ENCODE measurements at places on chromosomes 13 and 19. TPM values are rescaled to one million over a fixed set of nuclear protein-coding genes. Genes with fewer than 3 reads are reported as not detected.

GRCh38 chr19:47002106-47002766 lies 17.4 kb upstream of the NPAS1 start:
- DNase-seq: no peak

The MEDAG gene
- not detected for total RNA-seq

DNA sequence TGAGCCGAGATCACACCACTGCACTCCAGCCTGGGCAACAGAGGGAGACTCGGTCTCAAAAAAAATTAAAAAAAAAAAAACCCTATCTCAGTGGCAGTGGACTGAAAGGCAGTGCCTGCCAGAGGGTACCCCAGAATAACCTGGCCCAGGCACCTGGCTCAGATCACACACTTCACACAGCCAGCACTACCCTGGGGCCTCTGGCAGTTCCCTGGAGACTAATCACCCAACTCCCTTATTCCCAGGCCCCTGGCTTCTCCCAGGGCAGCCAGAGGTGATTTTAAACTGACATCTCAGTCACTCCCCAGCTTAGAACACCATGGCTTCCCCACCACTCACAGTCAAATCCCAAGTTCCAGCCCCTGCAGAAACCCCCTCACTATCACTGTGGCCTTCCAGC lies 3.5 kb upstream of the SLC27A5 start:
- DNase-seq: no peak

GRCh38 chr13:95204231-95204765 lies 97.0 kb downstream of the ABCC4 start:
- DNase-seq: no peak

DNA sequence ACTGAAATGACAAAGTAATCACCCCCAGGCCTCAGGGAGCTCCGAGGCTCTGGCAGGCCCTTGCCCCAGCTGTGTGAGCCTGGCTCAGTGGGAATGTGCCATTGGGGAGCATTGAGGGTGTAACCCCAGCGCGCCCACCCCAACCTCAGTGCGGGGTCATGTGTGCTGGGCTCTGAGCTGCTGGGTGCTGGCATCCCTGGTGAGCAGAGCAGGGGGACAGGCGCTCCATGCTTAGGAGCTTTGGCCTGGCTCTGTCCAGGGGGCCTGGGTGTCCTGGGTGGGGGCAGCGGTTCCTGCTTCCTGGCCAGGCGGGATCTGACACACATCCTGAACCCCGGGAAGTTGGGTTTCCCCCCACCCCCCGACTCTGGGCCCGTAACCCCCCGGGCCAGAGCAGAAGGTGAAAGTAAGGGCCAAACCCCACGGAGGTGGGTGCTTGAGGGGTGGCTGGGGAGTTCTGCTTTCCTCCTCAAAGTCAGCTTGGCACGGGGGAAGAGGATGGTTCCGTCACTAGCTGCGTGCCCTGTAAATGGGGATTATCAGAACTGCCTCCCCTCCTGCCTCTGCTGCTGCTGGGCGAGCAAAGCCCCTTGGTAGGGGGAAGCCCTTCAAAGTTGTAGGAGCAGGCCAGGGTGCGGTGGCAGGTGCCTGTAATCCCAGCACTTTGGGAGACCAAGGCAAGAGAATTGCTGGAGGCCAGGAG lies 1.7 kb downstream of the LRP3 start:
- DNase-seq: no peak

- DNase-seq: no peak
Observed at GRCh38 chr13:74570046-74570445, 435.8 kb upstream of the KLF12 start.

- no peak for DNase-seq
Observed at GRCh38 chr19:30209617-30210600, 162.3 kb upstream of the ZNF536 start.

DNA sequence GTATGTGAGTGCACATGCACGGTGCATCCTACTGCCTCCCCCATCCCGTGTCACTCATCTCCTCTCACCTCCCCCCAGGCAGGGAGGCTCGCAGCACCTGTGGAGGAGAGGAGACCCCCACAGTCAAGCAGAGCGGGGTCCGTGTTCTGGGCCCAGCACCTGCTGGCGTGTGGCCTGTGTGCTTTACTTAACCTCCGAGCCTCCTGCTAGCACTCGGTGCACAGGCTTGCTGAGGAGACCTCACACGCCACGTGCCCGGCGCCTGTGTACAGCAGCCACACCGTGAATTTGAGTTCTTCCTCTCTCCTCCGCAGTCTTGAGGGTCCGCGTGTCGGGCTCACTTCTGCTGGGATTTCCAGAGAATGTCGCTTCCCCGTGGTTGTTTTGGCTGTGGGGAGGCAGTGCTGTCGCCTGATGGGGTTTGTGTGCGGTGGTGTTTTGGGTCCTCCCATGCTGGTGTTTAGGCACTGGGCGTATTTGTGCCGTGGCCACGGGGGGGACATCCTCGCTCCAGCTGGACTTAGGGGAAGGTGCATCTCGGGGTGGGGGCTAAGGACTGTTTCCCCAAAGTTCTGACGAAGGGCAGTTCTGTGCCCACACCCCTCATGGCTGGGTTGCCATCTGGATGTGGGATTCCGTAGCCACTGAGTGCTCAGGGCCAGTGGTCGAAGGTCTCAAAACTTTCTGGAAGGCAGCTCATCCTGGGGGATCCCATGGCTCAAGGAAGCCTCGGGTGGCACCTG lies 34.8 kb upstream of the TMEM255B start:
- DNase-seq: no peak

GRCh38 chr19:4338441-4339355 lies at the start of gene STAP2:
TSS of gene STAP2 (minus strand) at chr19:4338827. CDS start at chr19:4338753, 74 bp downstream.
- no peak for DNase-seq

The ATP7B gene
- total RNA-seq: 4.4 TPM

The LRRC63 gene
- total RNA-seq: 0.82 TPM

The ZNF443 gene
- total RNA-seq: 5.2 TPM

DNA sequence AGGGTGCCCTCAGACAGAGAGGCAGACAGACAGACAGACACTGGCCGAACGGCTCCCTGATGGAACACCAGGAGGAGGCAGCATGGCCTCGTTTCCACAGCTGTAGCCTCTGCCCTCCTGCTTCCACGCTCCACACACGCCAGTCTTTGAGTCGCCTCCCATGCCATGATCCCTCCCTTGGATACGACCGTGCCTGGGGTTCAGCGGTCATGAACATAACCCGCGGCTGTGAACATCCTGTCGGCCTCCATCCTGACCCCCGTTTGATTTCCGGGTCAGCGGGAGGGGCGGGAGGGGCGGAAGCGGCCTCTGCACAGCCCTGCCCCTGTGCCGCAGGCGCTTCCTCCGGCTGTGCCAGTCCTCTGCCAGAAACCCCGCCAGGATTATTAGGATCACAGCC lies 23.4 kb downstream of the GP6 start:
- no peak for DNase-seq

DNA sequence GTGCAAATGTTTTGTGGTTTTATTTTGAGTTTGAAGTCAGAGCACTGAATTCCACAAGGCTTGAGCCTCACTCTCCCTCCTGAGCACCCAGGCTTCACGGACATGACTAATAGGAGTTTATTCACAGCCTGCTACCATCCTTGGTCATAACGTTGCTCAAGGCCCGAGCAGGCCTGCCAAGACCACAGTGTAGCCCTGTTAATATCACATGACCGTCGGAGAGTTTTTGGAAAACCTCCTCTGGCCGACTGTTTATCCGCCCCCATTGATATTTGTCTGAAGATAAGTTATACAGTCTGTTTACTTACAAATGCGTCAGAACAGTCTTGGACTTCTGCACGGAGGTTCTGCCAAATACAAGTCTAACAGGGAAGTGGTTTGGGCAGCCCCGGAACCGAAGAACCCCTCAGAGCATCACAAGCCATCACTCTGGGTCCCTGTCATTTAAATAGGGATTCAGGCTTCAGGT lies 89.9 kb downstream of the COL4A2 start:
- DNase-seq: no peak

DNA sequence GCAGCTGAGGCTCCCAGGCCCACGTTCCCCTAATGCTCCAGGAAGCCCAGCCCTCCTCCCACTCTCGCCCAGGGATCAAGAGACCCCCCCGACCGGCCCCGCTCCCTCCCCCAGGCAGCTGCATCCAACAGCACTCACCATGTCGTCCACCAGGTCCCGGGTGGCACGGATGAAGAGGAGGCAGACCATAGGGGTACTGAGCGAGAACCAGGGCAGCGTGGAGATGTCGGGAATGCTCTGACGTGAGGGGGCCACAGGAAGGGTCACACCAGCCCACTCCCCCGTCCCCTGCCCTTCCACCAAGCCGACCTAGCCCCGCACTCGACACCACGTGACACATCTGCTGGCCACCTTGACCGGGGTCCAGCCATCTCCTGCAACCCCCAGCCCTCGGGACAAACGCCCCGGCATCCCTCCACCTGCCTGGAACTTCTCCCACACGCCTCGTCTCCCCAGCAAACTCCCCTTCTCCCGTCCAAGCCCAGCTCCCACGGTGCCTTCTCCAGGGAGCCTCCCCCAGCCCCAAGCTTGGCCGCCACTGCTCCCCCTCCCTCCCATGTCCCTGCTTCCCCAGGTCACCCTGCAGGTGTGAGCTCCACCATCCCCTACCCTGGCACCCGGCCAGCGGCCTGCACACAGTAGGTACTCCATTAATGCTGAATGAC lies 4.9 kb downstream of the ATP8B3 start:
- no peak for DNase-seq

The TEX101 gene
- total RNA-seq: not detected

GRCh38 chr13:52980695-52981094 lies 47.9 kb upstream of the OLFM4 start:
- no peak for DNase-seq

GRCh38 chr13:33262062-33262487 lies 23.5 kb downstream of the STARD13 start:
- DNase-seq: no peak

The NRTN gene
- total RNA-seq: 3.9 TPM

GRCh38 chr13:106423530-106423929 lies 111.9 kb downstream of the EFNB2 start:
- DNase-seq: no peak

GRCh38 chr19:18377026-18377425 lies 8.9 kb upstream of the GDF15 start:
- DNase-seq: no peak

The SPTBN4 gene
- 0.43 TPM for total RNA-seq

The C13orf42 gene
- not detected for total RNA-seq

DNA sequence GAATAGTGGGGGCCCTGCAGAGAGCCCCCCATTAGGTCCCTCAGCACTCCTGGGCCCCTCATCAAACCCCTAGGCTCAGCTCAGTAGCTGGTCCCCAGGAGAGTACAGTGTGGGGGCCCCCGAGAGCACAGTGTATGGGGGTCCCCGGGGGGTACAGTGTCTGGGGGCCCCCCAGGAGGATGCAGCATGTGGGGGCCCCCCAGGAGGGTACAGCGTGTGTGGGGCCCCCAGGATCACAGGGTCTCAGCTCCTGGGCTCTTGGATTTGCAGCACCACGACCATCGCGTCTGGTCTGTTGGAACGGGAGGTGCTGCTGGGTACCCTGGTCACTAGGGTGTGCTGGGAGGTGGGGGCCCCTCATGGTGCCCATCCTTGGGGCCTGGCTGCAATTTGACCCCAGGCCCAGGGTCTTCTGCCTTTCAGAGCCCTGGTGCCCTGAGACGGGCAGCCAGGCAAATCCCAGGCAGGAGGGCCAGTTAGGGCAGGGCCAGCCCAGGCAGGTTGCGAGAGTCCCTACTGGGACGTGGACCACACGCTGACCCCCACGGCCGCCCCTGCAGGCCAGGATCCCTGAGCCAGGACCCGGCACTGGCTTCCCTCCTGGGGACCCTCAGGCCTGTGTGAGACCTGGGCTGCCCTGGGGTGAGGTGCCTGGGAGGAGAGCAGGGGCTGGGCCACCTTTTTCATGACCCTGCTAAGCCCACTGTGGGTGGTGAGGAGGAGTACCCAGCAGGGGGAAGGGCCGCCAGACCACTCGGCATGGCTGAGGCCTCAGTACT lies 13.6 kb downstream of the CBARP start:
- DNase-seq: no peak

The STOML3 gene
- total RNA-seq: not detected

DNA sequence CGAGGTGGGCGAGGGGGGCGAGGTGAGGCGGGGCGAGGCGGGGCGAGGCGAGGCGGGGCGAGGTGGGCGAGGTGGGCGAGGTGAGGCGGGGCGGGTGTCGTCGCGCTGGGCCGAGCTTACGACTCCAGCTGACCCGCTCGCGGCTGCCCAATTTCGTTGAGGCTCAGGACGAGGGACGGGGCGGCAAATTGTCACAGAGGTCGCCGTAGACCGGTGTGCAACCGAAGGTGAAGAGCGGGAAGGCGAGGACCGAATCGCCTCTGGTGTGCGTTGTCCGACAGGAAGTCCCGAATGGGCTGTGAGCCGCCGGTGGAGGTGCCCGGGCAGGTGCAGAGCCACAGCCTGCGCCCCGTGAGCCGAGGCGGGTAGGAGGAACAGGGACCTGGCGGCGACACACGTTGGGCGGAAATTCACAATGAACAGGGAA lies at the start of gene LACC1:
Gene LACC1, plus strand, starts transcription at position 150 of the 427 bp plus-strand sequence. CDS start 1,082 bp downstream, outside the sequence.
- no peak for DNase-seq

The ELAVL1 gene
- 171 TPM for total RNA-seq

DNA sequence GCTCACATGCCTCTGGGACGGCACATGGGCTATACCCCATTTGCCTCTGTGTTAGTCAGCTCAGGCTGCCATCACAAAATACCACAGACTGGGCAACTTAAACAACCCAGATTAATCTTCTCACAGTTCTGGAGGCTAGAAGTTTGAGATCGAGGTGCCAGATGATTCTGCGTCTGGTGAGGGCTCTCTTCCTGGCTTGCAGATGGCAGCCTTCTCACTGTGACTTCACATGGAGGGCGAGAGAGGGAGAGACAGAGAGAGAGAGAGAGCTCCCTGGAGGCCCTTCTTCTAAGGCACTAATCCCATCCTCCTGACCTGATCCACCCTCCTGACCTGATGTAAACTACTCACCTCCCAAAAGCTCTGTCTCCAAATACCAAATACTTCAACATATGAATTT lies 55.0 kb downstream of the GPR12 start:
- DNase-seq: no peak

All from A673 (cell line).